ENCODE measurements at places on chromosomes 3 and 15. TPM values are rescaled to one million over a fixed set of nuclear protein-coding genes. Genes with fewer than 3 reads are reported as not detected.

Gene GASK1A
- not detected for total RNA-seq

Gene CSPG4
- total RNA-seq = not detected

Gene IL17RE
- total RNA-seq = 1.7 TPM

Gene C3orf70
- total RNA-seq = 0.04 TPM

Gene CCNB2
- total RNA-seq = 61.9 TPM

DNA sequence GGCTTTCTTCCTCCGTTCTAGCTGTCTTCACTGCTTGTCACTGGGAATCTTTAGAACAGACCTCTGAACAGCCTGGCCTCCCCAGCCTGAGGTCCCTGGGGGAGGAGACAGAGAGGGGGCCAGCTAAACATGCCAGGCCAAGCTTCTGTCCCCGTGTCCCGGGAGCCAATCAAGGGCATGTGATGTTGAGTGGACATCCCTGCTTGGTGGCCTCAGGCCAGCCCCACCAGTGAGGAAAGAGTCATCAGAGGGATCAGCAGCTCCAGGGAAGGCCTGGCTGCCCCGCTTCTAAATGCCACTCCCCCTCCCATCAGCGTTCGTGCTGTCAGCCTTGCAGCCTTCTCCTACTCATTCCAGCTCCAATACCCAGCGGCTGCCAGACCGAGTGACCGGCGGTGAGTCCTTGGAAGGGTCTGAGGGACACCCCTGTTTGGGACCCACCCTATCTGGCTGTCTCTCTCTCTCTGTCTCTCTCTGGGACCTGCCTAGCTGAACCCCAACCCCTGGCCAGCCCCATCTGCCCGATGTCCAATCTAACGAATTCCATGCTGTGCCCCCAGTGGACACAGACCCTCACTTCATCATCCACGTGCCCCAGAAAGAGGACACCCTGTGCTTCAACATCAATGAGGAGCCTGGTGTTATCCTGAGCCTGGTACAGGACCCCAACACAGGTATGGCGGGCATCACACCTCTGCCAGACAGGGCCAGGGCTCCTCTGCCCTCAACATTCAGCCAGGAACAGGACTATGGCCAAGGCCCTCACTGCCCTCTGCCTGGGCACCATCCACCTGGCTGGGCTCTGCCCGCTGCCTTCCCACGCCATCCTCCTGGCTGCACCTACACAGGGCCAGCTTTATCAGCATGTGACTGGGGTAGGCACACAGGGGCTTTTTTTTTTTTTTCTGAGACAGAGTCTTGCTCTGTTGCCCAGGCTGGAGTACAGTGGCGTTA, 6.6 kb upstream of the ITIH3 start:
- no peaks in the 10 kb centered on the region for H3K27me3 ChIP-seq
- no peaks in the 10 kb centered on the region for H3K4me1 ChIP-seq
- H3K36me3 ChIP-seq = no peaks in the 10 kb centered on the region

DNA sequence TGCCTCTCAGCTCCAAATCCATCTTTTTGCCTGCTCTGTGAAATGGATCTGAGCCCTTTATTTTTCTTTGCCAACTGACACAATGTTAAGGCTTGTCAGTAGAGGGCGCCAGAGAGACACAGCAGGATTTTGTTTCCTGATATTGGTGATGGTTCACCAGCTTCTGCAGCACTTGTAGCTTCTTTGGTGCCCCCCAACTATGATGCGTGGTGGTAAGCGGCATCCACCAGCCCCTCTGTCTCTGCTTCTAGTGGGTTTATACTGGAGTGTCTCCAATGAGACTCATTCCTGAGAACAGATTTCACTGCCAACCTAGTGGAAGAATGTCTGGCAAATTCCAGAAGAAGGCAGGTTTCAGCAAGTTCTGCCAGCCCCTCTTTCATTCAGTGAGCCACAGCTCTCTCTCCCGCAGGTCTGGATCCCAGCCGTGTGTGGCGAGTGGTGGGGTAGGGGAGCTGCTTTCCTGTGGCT, 471.9 kb upstream of the FRG2C start:
- H3K27ac ChIP-seq = no peak overlapping the region
- no peaks in the 10 kb centered on the region for H3K4me1 ChIP-seq
- peaks cover 8% of the 10 kb centered on the region for H3K27me3 ChIP-seq
- H3K36me3 ChIP-seq = no peaks in the 10 kb centered on the region

DNA sequence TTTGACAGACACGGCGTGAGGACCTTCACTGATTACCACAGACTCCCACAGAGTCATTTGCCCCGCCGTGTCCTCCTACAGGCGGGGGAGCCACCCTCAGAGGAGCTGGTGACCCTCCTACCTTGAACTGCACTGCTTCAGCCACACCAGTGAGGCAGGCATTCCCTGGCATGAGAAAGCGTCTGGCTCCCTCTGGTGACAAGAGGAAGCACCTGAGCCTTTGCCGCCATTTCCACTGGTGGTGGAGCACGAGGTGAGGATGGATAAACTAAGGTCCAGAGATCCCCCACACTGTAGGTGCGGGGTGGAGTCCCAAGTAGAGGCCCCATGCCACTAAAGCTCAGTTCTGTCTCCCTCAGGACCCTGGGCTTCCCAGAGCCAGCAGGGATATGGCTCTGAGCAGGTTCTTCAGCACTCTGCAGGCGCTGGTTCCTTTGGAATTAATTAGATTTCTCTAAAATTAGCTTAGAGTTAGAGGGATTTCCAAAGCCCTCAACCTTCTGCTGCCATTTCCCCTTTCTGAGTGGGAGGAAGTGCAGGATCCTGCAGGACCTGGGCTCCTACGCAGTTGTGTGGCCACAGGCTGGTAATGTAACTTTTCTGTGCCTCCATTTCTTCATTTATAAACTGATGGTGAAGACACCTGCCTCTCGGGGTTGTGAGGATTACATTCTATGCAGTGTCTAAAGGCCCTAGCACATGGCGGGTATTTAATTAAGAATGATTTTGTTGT, 224.0 kb downstream of the SLCO3A1 start:
- no peak overlapping the region for H3K4me3 ChIP-seq
- H3K27me3 ChIP-seq = no peaks in the 10 kb centered on the region
- H3K27ac ChIP-seq = no peak overlapping the region
- H3K36me3 ChIP-seq = no peaks in the 10 kb centered on the region
- peak; percentile 84 for DNase-seq

DNA sequence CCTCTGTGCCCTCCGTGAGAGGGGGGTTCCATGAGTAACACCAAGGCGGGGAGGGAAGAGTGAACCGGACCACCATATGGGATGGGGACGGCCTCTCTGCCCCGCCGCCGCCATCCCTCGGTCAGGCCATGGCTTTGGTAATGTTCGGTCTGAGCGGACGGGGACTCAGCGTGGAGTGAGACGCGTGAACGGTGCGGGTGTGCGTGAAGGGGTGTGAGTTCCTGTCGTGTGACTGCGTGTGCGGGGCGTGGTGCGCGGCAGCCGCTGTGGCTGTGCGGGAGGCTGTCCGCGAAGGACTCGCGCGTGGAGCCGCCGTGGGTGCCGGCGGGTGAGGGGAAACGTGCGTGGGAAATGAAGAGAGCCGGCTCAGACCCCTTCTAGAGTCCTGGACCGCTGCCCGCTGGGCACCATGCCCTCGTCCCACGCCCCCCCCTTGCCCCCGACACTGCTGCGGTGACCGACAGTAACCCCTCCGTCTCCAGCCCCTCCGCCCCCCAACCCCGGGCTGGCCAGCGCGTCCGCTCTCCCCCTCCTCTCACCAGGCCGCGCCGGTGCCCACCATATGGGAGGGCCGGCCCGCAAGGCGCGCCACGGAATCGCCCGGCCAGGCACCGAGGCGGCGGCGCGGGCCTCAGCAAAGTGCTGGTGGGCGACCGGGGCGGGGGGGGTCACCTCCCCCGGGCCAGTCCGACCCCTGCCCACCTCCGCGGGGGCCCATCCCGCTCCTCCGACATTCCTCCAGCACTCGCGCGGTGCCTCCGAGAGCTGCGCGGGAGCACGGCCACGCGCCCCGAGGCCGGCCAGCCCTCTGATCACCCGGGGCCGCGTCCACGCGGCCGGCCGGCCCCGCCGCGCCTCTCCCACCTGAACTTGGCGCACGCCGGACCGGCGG, 589 bp downstream of the KLF15 start:
- no peak overlapping the region for H3K27ac ChIP-seq
- H3K4me3 ChIP-seq = peak overlapping the region; percentile 73

DNA sequence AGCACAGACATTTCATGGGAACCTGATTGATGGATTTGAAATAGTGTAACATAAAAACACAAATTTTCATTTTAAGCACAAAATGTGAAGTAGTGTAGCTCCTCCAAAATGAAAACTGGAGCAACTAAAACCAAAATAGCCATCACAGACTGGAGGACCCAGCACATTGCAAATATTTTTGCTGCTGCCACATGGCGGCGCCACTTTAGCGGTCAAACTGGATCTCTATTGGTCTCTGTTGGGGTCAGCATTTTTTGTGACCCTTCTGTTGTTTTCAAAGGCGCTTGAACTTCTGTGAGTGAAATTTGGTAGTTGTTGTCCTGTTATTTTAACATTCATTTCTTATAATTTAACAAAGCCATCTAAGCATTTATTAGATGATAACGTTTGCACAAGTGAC, 259.9 kb downstream of the IL20RB start:
- H3K27ac ChIP-seq = no peak overlapping the region
- no peaks in the 10 kb centered on the region for H3K4me1 ChIP-seq
- DNase-seq = peak; percentile 10

GRCh38 chr15:89361451-89362202, 27.0 kb upstream of the POLG start:
- peaks cover 84% of the 10 kb centered on the region for H3K27me3 ChIP-seq
- DNase-seq = peak; percentile 65
- no peaks in the 10 kb centered on the region for H3K36me3 ChIP-seq
- H3K27ac ChIP-seq = no peak overlapping the region

DNA sequence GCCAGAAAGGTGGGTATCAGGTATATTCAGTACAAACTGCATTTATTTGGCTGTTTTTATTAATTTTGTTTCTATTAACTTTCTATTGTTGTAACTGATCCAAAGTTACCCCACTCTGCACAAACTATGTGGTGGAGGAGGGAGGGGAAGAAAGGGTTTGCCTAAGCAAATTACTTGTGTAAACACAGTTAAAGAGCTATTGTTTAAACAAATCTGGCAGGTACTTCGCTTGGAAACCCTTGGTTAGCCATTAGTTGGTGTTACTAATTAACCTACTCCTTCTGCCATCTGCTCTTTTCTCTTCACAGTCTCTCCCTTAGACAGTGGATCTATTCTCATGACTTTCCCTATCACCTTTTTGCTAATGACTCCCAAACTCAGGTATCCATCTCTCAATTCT, 328.4 kb upstream of the NECTIN3 start:
- DNase-seq = no peak
- no peak overlapping the region for H3K4me3 ChIP-seq
- no peaks in the 10 kb centered on the region for H3K36me3 ChIP-seq
- no peak overlapping the region for H3K27ac ChIP-seq
- no peaks in the 10 kb centered on the region for H3K4me1 ChIP-seq
- no peaks in the 10 kb centered on the region for H3K27me3 ChIP-seq

- H3K4me3 ChIP-seq = no peak overlapping the region
- no peak for DNase-seq
- no peaks in the 10 kb centered on the region for H3K4me1 ChIP-seq
- H3K27me3 ChIP-seq = no peaks in the 10 kb centered on the region
These were observed 307.6 kb upstream of the LRRFIP2 start for GRCh38 chr3:37481982-37482381.
